MV-4-11 (cell line): ENCODE measurements at places on chromosomes 1 and 21.

- DNase-seq: no peak
Measured at GRCh38 chr1:6133146-6133895, 46.8 kb downstream of the CHD5 start.

DNA sequence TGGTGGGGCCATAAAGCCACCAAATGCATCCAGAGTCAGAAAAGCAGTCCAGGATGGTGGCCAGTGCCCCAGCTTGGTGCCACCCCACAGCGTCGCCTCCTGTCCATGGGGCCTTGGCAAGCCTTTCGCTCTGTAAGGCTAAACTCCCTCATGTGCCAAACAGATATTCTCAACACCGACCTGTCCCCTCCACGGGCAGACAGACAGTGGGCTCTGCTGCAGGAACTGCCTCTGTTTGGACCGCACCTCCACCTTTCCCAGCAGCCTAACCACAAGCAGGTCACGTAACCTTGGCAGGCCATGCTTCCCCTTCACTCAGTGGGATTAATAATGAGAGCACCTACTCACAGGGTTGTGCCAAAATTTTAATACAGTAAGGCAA lies 11.7 kb downstream of the RUNX1 start:
- DNase-seq: no peak

DNA sequence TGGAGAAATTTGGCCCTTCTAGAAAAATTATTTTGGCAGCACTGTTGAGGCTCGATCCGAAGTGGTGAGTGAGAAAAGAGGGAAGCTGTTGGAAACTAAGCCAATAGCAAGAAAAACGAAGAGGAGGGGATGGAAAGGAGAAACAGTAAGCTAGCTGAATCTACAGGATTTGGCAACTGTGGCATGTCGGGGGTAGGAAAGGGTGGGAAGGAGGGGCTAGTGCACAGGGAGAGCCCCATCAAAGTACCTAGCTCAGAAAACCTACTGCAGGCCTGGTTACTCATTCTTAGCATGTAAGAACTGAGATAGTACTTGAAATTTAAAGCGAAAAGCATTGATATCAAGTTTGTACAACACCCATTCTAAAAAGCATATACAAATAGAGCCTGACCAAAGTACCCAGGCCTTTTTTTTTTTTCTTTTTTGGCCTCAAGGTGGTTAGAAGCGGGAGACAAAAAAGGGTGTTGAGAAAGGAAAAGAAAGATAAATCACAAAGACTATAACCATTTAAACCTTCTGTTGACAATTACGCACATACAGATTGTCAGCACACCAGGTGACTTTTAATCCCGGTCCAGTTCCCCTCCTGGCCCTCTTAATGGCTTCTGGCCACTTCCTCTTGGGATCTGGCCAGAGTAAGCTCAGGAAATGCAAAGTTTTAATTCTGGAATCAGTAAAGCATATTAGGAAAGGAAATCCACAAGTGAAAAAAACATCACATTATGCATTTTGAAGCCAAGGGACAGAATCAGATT lies 50.4 kb downstream of the SLC16A1 start:
- peak; percentile 9 for DNase-seq

- DNase-seq: no peak
Measured at GRCh38 chr1:50841791-50842387, 118.2 kb downstream of the FAF1 start.

DNA sequence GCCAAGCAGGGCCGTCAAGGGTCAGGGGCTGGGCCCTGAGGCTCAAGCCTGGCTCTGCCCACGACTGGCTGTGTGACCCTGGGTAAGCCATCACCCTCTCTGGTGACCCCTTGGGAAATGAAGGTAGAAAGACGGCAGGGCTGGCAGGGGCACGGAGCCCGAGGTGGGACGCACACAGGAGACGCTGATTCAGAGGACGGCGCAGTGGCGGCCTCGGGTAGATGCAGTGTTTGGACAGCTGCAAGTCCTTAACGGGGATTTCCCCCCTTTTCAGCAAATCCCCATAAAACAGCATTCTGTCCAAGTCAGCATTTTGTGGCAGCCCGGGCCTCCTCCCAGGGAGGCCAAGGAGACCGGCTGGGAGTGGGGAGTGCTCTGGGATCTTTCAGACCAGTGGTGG lies 16.7 kb downstream of the COL8A2 start:
- no peak for DNase-seq

DNA sequence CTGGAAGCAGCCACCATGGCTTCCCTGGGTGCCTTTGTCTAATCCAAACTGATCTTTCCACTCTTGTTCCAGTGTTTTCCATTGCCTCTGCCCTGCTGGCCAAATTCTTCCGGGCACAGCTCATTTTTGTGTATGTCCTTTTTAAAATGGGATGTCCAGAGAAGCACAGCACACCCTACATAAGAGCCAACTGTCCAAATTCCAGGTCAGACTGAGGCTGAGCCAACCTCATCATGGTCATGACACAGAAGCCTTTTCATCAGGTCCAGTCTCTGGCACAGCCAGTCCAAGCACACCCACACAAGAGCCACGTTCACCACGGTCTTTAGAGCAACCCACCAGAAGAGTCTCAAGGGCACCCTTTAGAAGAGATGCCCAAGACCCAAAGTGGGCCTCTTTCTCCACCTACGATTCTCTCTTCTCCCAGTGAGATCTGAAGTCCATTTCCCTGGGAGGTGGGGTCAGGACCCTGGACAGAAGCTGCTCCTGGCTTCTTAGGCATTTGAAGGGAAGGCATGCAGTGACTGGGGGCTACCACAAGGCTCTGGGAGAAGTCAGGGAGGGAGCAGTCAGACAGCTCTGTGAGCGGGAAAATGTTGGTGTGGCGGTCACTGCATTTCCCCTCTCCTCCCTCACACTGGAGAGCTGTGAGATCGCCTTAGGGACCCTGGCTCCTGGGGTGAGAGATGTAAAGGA lies 53.2 kb downstream of the SYT2 start:
- DNase-seq: peak; percentile 29

GRCh38 chr21:17793246-17794123 lies 25.7 kb downstream of the C21orf91 start:
- DNase-seq: no peak

- DNase-seq: peak; percentile 79
Measured at GRCh38 chr1:59272507-59272906, 24.4 kb upstream of the FGGY start.

GRCh38 chr21:46551636-46552241 lies 53.1 kb downstream of the S100B start:
- peak; percentile 44 for DNase-seq

DNA sequence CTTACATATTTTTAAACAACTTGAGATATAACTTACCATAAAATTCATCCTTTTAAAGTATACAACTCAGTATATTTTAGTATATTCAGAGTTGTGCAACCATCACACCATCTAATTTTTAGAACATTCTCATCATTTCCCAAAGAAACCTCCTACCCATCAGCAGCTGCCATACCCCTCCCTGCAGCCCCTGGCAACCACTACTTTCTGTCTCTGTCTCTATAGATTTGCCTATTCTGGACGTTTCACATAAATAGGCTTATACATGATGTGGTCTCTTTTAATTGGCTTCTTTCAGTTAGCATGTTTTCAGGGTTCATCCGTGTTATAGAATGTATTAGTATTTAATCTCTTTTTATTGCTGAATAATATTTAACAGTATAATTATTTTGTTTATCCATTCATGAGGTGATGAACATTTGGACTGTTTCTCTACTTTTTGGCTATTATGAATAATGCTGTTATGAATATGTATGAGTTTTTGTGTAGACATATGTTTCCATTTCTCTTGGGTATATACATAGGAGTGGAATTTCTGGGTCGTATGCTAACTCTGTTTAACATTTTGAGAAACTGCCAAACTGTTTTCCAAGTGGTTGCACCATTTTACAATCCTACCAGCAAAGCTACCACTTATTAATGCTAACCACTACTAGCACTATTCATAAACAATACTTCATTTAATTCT lies 29.5 kb downstream of the WDR26 start:
- DNase-seq: no peak

DNA sequence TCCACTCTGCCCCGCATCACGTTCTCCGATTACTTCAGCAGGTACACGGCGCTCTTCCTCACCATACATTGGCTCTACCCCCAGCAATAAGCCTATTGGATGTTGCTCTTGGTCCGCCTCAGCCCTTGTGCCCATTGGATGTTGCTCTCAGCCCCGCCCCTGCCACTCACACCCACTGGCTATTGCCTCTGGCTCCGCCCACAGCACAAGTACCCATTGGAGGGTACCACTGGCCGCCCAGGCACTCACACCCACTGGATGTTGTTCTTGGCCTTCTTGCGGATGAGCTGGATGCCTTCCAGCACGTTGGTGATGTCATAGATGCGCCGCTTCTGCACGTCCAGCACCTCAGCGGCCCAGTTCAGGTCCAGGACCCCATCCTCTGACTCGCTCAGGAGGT lies 9.4 kb downstream of the E2F2 start:
- peak; percentile 2 for DNase-seq

DNA sequence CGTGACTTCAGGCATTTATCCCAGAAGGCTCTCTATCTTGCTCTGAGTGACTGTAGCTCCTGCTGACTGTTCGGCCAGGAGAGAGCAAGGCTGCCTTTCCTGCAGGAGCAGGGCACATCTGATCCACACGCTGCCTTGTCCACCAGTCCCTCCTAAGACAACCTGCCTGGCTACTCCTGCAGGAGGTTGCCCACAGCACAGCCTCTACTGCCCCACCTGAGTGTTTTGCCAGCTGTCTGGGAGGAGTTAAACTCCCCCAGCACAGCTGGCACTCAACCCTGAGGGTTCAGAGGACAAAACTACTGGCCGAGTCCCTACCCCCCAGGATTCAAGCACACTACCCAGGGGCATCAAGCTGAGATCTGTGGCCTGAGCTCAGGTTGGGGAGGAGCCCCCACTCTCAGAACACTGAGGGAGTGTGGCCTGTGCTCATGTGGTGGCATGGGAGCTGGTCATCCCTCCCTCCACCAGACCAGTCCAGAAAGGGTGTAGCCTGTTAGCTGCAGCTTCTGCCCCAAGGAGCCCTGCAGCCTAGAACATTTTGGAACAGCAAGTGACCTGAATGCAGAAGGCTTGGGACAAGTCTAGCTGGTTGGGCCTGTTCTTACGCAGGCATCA lies 237.3 kb downstream of the SLC44A5 start:
- DNase-seq: no peak

GRCh38 chr1:205373798-205374175 lies 17.1 kb upstream of the KLHDC8A start:
- no peak for DNase-seq

DNA sequence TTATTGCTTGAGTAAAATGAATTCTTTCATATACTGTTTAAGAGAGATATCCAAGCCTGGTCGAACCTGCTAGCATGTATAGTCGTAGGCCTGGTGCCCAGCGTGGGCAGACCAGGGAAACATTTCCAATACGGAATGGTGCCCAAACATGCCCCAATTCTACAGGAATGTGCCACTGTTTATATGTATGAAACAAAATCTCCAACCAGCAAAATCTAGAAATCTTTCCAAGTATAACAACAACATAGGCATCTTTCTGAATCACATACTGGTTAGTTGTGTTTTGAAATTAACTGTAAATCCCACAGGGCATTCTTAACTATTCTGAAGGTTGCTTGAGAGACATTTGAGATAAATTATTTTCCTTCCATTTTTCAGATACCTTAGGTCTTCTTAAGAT lies 17.0 kb upstream of the ABCD3 start:
- no peak for DNase-seq

DNA sequence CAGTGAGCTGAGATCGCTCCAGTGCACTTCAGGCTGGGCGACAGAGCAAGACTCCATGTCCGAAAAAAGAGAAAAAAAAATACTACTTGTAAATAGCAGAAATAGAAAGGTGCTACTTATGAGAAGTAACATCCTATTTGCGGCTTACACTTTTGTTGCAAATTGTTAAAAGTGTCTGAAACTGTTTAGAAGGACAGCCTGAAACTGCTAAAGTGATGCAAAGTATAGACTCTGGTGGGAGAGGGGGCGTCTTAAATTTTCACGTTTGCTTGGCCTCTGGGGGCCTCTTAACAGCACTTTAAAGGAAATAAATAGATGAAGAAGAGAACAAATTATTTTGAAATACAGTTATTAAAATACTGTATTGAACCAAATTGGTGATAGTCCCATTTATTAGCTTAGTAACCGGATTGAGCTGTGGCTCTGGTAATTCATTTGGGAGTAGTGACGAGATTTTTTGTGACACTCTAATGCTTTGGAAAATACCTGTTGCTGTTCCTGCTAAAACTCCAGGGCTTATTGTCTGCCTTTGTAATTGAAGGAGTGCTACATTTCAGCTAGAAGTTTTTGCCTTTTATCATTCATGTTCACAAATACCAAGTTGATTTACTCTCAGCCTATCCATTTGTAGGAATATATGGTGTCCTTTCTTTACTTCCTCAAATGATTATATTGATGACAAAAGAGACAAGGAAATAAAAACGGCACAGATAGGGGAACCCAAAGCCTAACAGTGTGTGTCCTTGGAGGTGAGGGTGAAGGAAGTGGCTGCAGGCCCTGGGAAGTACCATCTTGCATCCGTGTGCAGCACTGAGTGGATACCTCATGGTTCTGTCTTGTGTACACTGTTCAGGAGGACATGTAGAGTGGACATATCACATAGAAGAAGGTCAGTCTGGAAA lies 6.2 kb downstream of the PKNOX1 start:
- DNase-seq: peak; percentile 35

DNA sequence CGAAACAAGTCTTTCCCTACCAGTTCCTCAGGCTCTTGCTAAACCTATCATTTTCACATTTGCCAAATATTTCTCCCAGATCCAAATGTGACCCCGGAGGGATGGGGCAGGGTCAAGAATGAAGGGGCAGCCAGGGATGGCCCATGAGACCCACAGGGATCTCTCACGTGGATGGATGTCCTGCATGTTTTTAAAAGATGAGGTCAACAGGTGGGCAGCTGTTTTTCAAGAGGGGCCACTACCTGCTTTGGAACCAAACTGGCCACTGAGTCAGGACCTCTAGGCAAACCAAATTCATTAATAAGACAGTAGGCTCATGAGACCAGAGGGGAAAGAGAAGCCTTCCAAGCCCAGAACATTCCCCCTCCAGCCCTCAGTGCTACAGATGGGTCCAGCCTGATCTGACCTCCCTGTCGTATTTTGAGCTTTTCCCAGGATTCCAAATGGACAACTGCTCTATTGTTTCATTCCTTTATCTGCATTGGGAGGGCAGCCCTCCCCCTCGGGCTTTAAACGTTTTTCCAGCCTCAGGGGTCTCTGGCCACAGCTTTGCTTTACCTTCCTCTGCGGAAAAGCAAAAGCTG lies 252.5 kb upstream of the IRF2BP2 start:
- DNase-seq: no peak

DNA sequence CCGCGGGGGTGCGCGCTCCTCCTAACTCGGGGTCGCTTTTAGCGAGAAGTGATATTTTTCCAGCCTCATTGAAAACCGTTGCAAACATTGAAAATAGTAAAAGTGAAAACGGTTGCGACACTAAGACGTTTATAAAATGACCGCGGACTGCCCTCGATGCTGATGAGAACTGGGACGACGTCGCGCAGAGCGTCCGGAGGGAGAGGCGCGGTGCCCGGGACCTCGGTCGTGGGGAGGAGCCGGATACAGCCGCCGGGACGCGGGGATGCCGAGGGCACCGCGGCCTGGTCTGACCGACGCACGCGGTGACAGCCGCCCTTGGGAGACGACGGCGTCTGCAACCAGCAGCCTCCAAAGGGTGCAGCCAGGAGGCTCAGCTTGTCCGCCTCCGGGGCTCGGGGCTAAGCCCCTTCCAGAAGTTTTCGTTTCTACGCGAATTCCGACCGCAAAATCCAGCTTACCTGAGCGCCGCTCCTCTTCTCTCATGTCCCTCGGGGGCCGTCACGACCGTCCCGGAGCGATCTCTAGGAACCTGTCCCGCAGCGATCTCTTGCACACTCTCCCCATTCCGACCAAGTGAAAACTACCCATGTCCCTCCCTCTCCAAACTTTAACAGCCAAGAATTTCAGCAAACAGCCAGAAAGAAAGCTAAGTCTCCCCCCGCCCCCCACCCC lies 144.4 kb upstream of the ETS2 start:
- DNase-seq: peak; percentile 56

- no peak for DNase-seq
Measured at GRCh38 chr1:107132780-107133179, 8.1 kb upstream of the NTNG1 start.
